ENCODE measurements at places on chromosomes 5 and 9. TPM values are rescaled to one million over a fixed set of nuclear protein-coding genes. Genes with fewer than 3 reads are reported as not detected.

GRCh38 chr9:76785501-76785900 is 21.3 kb downstream of the PCA3 start:
- DNase-seq: no peak

GRCh38 chr5:58108511-58108910 is 351.4 kb downstream of the PLK2 start:
- no peak for DNase-seq

- no peak for DNase-seq
Measured at GRCh38 chr5:1467341-1468246, 22.4 kb upstream of the SLC6A3 start.

The STING1 gene
- 120 TPM for total RNA-seq

GRCh38 chr5:73213566-73213998 is 40.6 kb downstream of the TMEM174 start:
- DNase-seq: no peak

DNA sequence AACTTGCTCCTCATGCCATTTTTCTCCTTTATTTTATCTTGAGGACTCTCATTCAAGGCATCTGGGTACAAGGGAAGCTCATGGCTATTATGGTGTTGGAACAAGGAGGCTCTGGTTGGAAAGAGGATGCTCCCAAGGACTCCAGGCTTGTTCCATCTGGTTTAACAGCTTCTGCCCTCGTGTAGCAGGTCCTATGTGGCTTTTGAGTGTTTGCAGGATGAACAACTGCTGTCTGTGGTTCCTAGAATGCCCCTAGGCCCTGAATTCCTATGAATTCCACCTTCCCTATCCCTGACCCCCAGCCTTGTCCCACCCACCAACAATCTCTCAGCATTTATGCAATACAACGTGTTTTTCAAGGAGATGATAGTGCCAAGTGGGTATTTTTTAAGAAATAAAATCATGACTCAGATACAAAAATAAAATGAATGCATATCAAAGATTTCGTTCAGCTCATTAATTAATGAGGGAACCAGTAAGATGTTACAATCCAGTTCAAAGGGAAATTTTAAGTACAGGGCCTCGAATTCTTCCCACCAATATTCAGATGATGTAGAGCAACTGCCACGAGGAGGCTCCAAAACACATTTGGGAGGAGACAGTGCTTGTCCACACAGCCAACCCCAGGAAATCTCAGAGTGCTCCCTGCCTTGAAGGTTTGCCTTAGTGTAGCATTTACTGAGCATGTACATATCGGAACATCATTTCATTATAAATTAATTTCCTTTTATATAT is 182.0 kb downstream of the MUSK start:
- no peak for DNase-seq

All from lower lobe of right lung (tissue), 2 donors.